ENCODE measurements at places on chromosomes 2 and 18. TPM values are rescaled to one million over a fixed set of nuclear protein-coding genes. Genes with fewer than 3 reads are reported as not detected.

The IL36B gene
- total RNA-seq: not detected

The EML6 gene
- total RNA-seq: not detected

The MEIS1 gene
- total RNA-seq: 4.2 TPM

DNA sequence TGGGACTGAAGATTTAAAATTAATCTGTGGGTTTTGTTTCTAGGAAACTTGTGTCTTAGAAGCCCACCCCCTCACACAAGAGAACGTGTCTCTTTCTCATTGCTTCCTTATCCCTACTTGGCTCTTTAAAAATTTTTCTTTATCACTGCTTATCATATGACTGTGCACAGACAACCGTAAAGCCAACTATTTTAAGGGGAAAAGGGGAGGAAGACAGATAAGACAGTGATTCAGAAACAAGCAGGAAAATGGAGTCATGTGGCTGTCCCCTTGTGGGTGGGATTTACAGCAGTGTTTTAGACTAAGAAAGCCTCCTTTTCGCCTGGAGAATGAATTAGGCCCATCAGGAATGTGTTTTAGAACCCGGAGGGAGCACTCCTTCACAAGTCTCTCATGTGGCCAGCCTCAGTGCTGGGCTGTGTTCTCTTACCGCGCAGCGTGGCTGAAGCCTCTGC is 17.6 kb downstream of the PRKCE start:
- DNase-seq: no peak

DNA sequence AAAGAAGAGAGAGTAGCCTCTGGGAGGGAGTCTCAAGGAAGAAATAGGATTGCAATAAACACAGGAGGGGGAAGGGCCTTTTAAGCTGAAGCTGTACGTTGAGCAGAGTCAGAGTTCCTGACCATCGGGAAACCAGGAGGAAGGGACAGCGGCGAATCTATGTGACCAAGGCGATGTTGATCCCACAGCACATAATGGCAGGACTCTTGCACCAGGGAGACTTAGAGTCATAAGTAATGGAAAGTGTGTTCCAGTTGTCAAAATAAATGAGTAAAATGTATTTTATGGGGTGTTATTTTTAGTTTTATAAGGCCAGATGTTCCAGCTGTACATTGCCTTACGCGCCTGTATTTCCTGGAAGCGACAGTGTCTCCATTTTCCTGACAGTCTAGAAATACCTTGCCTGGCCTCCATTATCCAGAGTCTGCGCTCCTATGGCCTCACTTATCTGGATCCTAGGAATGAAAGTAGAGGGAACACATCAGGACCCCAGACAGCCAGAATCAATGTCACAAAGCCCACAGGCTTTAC is 152.8 kb upstream of the COPS8 start:
- DNase-seq: no peak

GRCh38 chr18:46369323-46369722 is 265.1 kb downstream of the HAUS1 start:
- no peak for DNase-seq

DNA sequence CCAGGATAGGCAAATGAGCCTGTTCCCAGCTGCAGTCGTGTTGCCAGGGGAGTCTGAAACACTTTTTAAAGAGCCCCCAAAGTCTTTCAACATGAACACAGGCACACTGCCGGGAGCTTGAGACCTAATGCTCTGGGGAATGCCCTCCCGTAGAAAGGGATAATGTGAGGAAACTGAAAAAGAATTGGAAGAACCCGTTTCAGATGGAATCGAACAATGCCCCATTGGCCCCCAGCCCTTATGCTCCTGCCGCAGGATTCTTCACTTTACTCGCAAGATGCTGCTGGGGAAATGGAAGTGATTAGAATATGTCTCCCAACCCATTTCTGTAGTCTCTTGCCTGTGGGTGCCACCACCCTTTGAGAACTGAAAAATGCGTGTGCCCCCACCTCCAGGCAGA is 136.3 kb upstream of the GATA6 start:
- no peak for DNase-seq

DNA sequence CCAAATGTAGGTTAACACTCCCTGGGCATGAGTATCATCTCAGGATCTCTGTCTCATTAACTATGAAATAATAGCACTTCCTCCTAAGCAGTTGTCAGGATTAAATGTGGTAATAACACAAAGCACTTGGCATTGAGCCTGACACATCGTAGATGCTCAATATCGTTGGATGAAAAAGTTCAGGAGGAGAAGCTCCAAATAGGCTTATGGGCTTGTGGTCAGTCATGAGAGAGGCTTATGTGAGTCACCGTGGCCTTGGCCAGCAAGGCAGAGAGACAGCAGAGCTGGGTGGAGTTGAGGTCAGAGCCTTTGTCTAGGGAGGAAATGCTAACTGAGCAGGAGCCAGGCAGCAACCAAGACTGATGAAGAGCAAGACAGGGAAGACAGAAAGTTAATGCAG is 68.3 kb upstream of the PPM1B start:
- peak; percentile 60 for DNase-seq
